ENCODE measurements at places on chromosomes 4 and X.

DNA sequence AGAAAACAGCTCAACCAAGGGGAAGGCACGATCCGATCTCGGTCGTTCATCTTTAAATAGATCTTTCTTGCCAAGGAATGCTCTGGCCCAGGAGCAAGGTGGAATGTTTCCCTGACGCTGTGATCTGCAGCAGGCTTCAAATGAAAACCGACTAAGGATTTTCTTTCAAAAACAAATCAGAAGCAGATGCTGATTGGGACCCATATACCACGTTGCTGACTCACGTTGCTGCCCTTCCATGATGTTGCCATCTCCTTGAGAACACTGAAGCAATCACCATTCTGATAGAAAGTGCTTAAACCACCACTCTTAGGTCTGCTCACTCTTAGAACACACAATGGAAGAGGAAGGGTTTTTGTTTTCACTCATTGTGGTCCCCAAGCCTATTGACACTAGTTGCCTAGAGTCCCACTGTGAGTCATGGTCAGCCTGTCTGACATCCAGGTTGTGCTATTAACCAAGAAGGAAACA lies 26.1 kb downstream of the LAMTOR3 start:
- DNase-seq = no peak

DNA sequence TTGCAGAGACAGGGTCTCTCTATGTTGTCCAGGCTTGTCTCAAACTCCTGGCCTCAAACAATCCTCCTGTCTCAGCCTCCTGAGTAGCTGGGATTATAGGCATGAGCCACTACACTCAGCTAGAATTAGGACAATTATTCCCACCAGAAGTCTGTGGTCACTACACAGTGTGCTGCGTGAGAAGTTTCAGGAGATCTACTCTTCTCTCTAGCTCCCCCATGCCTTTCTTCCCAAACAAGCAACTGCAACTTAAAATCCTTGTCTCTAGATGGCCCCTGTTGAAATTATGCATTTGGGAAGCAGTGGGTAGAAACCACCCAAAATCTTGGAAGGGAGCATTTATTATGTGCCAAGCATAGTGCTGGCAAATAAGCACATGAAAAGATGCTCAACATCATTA lies 21.1 kb upstream of the MAP7D3 start:
- no peak for DNase-seq

DNA sequence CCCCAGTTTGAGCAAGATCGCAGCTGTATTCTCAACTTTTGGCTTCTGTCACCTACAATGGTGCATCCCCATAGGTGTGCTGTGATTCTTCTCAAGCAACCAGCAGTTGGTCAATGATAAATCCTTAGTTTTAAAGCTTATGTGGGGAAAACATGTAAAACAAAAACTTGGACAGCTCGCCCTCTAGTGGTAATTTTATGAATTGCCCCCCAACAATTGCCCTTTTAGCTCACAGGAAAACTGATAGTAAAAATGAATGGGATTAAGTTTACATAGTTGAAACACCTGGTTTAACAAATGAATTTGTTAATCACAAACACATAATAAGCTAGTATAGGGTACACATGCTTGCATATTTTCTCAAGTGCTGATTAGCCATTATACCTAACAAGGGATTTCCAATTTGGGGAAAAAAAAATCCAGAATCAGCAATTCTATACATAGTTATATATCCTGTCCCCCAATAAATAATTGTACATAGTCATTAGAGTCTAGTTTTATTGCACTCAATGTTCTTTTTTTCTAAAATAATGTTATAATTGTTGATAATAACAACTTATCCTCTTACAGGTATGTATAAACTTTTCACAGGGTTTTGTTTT lies 30.1 kb downstream of the TEX13A start:
- DNase-seq = no peak

- DNase-seq = no peak
Measured at GRCh38 chr4:141153751-141154510, 20.7 kb upstream of the RNF150 start.

GRCh38 chr4:24885342-24885741 lies 27.5 kb downstream of the CCDC149 start:
- DNase-seq = no peak

DNA sequence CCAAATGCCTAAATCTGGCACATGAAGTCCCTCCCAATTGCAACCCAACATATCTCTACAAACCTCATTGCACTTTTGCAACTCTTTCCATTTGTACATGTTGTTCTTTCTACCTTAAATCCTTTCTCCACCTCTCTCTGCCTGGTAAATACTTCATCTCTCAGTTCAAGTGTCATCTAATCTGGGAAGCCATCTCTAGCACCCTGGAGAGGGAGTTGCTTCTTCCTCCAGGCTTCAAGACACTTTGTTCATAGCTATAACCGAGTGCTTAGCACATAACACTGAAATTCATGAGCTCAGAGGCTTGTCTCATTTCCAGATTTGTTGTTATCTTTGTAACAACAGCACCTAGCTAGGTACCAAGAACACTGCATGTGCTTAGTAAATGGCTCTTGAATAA lies 114.8 kb upstream of the NAP1L5 start:
- no peak for DNase-seq

DNA sequence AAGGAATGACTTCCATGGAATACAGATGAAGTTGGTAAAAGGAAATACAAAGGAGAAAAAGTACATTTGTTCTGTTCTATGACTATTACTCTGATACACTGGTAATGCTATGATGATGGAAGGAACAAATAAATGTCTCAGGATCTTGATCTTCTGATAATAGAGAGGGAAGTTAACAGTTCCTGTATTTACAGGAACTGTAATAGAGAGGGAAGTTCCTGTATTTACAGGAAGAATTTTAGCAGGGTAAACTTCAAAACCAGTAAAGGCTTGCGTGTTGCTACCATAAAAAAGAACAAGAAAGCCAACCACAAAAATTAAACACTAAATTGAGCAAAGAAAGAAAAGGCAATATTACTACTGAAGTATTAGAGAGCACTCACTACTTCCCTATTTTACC lies 91.7 kb upstream of the HPGD start:
- DNase-seq = no peak

GRCh38 chrX:150454083-150454482 lies 91.0 kb downstream of the MAMLD1 start:
- DNase-seq = no peak

GRCh38 chrX:68942104-68942503 lies 113.3 kb downstream of the EFNB1 start:
- no peak for DNase-seq

DNA sequence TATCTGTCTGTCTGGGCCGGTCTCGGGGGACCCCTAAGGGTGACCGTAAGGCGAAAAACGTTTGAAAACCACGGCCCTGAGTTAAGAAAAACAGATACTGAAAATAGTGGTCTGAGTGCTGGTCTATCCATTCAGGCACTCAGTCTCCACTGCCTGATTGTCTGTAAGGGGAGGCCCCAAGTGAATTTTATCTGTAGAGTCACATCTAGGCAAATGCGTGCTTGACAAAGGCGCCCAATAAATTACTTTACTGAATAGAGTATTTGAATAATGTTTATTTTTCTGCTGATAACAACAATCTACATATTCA lies 465 bp downstream of the HNRNPH2 start:
- no peak for DNase-seq

DNA sequence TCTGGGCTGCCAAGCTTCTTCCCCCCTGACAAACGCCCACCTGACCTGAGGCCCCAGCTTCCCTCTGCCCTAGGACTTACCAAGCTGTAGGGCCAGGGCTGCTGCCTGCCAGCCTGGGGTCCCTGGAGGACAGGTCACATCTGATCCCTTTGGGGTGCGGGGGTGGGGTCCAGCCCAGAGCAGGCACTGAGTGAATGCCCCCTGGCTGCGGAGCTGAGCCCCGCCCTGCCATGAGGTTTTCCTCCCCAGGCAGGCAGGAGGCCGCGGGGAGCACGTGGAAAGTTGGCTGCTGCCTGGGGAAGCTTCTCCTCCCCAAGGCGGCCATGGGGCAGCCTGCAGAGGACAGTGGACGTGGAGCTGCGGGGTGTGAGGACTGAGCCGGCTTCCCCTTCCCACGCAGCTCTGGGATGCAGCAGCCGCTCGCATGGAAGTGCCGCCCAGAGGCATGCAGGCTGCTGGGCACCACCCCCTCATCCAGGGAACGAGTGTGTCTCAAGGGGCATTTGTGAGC lies 37.0 kb downstream of the HTRA3 start:
- no peak for DNase-seq

- DNase-seq = no peak
Measured at GRCh38 chr4:118904418-118904817, 15.8 kb downstream of the SYNPO2 start.

- DNase-seq = no peak
Measured at GRCh38 chr4:38612646-38613414, 51.2 kb upstream of the KLF3 start.

DNA sequence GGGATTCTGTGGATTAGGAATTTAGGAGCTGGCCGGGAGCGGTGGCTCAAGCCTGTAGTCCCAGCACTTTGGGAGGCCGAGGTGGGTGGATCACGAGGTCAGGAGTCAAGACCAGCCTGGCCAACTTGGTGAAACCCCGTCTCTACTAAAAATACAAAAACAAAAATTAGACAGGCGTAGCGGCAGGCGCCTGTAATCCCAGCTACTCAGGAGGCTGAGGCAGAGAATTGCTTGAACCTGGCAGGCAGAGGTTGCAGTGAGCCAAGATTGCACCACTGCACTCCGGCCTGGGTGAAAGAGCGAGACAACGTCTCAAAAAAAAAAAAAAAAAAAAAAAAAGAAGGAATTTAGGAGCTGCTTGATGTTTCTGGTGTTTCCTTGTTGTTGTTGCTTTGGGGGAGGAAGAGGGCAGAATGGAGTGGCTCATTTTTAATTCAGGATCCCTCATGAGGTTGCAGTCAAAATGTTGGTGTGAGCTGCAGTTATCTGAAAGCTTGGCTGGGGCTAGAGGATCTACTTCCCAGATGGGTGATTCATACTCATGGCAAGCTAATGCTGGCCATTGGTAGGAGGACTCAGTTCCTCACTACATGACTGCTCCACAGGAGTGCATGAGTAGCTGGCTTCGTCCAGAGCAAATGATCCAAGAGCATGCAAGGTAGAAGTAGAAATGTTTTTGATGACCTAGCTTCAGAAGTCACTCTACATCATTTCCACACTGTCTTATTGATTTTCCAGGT lies 26.5 kb upstream of the JADE1 start:
- DNase-seq = no peak

DNA sequence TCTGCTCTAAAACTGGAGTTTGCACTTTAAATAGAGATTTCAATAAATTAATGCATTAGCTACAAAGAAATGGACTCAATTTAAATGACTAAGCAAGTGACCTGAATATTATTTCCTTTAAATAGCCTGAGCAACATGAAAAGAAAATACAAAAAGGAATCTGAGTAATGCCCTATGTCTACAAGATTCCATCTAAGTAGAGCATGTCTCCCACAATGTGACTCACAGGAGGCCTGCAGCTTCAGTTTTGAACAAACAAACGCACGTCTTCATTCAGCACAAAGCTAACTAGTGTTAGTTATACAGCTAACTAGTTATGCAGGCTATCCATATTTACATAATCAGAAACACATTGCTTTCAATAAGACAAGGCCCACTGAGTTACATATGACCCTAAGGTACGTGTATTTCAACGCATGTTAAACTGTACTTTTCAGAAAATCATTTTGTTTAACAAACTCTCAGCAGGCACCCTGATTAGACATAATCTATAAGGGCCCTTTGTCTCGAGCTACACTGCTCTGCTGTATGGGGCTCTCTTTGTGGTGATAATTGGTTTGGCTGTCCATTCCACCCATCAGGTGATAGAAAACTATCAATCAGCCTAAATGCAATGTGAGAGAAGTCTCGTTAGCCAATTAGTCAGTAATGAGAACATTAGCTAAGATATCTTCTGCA lies 116.5 kb downstream of the MAML3 start:
- DNase-seq = no peak

DNA sequence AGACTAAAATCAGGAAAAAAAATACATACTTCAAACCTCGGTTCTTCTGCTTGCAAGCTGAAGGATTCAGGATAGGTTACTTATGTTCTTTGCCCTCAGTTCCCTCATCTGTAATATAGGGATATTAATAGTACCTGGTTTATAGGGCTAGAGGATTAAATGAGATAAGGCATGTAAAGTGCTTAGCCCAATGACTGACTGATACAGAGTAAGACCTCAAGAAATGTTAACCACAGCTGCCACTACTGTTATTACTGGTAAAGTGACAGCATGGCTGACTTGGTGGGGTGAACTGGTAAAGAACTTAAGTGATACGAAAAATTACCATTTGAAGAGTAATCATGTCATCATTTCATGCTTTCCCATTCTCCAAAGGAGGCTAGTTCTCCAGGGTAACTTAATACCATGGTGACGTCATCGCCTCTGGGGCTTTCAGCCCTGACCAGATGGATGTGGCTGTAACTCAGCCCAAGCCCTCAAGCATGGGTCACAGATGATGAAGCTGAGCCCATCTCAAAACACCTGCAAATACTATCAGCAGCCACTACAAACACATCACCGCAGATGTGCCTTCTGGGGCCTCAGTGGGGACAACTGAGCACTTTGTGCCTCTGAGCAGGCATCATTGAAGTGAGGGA lies 44.5 kb upstream of the SCML1 start:
- DNase-seq = no peak

DNA sequence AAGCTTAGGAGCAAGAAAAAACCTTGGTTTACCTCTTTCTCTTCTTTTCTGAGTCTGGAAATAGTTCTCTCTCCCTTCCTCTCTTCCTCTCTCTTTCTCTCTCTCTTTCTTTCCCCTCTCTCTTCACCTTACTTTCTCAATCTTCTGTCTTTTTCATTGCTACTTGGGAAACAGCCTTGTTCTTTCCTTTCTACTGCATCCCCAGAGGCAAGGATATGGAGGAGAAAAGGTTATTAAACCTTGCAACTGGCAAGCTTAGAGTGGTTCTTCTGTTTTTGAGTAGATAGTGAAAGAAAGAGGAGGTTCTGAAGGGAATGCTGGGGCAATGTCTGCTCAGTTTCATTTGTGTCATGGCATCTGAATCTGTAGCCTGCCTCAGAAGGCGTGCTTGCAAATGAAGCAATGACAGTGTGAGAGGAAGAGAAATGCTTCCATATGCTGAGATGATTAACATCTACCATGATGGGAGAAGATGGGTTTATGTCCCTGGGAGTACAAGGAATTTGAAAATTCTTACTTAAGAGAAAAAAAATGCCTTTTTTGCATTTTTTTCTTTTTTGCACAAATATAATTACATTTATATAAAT lies 190.6 kb downstream of the CEP135 start:
- DNase-seq = no peak

DNA sequence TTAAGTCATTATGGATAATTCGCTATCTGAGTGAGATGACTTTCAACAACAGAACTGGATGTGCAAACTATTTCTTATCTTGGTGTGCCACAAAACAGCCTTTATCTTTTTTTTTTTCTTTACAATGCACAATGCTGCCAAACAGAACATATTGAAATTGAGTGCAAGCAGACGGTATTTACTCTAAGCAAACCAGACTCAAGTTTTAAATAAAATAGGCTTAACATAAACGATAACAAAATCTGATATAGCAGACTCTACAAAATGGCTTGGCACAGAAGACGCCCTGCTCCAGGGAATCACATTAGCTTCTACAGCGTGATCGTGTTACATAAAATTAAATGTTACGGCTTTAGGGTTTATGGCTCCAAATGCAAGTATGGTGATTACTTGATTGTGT lies 9.6 kb upstream of the STK32B start:
- DNase-seq = no peak

All from activated CD4-positive, alpha-beta T cell treated with anti-CD3 and anti-CD28 coated beads for 1 hour (primary cell).